WTC11 (cell line): ENCODE measurements at places on chromosomes 4 and X. TPM values are rescaled to one million over a fixed set of nuclear protein-coding genes. Genes with fewer than 3 reads are reported as not detected.

- peak; percentile 14 for DNase-seq
These were observed 30.1 kb downstream of the TEX13A start for GRCh38 chrX:105190252-105190853.

DNA sequence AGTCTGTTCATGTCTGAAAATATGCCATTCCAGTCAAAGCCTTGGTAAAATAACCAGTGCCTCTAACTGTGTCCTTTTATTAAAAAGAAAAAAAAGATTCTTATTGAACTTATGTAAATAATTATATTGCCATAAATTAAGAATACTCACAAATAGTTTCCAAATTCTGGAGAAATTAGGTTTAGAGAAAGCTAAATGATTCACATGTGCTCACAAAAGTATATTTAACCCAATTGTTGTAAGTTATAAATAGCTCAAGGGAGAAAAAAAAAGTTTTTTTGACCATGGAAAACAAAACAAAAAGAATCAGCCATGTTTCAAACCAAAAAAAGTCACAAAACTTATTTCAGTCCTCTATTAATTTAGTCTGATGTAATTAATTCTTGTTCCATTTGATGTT, 25.3 kb upstream of the HERC6 start:
- DNase-seq = no peak

DNA sequence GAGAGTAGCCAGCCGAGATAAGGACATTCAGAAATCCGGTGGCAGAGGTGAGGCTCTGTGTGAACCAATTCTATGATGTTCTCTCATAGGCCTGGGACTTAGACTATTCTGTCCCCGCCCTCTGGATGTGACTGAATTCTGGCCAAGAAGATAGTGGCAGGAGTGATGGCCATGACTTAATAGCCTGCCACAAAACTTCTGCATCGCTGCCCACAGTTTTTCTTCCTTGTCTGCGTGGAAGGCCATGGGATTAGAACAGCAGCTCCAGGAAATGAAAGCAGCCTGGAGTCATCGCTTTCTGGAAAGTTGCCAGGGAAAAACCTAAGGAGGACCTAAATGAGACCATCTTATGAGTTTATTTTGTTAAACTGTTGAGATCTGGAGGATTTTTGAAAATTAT, 134.7 kb downstream of the F11 start:
- DNase-seq = no peak

DNA sequence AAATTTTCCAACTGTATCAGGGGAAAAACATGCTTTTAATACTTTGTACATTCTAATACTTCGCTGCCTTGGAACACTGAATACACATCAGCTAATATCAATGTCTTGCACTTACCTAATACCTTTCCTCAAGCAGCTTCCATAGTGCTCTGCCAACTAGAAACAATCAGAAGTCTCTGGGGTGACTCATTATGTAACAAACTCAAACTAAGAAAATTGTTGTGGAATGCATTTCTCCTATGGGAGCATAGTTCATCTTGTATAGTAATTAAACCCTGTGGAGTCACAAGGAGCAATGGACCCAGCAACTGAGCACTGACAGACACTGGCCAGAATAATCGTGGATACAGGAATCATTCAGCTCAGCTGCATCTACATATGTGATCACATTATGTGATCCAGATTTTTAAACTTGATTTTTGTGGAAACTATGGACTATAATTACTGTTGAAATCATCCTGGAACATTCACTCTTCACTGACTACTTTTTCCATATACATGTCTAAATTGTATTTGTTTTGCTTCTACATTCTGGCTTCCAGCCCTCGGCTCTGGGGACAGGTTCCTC, 496.9 kb downstream of the TMA16 start:
- no peak for DNase-seq

The KIAA1210 gene
- 0.02 TPM in 2 of 3 replicates, not detected in the other for total RNA-seq

The RAB33A gene
- total RNA-seq = 2.1 to 3.1 TPM (median 3.0 TPM) in 3 replicates
